ENCODE measurements at places on chromosomes 5 and 9. TPM values are rescaled to one million over a fixed set of nuclear protein-coding genes. Genes with fewer than 3 reads are reported as not detected.

Gene TPPP
- 5.2 TPM for total RNA-seq

Gene SAXO1
- total RNA-seq: not detected

Gene SPINK13
- not detected for total RNA-seq

Gene TOMM5
- total RNA-seq: 333 TPM

Gene SARDH
- 0.09 TPM for total RNA-seq

Gene FAM221B
- total RNA-seq: not detected

Gene LRRC19
- not detected for total RNA-seq

Gene P4HA2
- 35.8 TPM for total RNA-seq

Gene NRARP
- 5.9 TPM for total RNA-seq

Gene GDNF
- total RNA-seq: 0.06 TPM

Gene MEIKIN
- total RNA-seq: not detected

Gene BAAT
- 0.58 TPM for total RNA-seq

Gene DNM1
- 82.3 TPM for total RNA-seq

Gene RASGEF1C
- total RNA-seq: 0.11 TPM

Gene AGXT2
- total RNA-seq: not detected

Gene FLT4
- total RNA-seq: 4.7 TPM

Gene EMB
- 5.4 TPM for total RNA-seq

Gene GLRA1
- total RNA-seq: not detected

Gene CREBRF
- 1.6 TPM for total RNA-seq

Gene SLC25A2
- total RNA-seq: not detected

Gene PGGT1B
- total RNA-seq: 21.1 TPM

Gene IGFBPL1
- total RNA-seq: 3.1 TPM

Gene C5orf46
- not detected for total RNA-seq

Gene ZNF367
- total RNA-seq: 5.1 TPM

Gene LPAR1
- 10.8 TPM for total RNA-seq

Gene IL33
- total RNA-seq: 1.2 TPM

Gene SPAAR
- not detected for total RNA-seq

Gene PRSS3
- 11.1 TPM for total RNA-seq

Gene FBN2
- total RNA-seq: 16.2 TPM

Gene ADAM19
- total RNA-seq: 17.6 TPM

Gene DBH
- not detected for total RNA-seq

Gene EGFLAM
- total RNA-seq: not detected

Gene MVB12B
- total RNA-seq: 6.4 TPM

Gene KIF4B
- not detected for total RNA-seq

Gene SCGB3A2
- total RNA-seq: not detected

Gene ORM2
- total RNA-seq: not detected

Gene TUT7
- total RNA-seq: 9.8 TPM

Gene SHC3
- total RNA-seq: 0.80 TPM

Gene MZB1
- not detected for total RNA-seq

Gene TLX3
- total RNA-seq: not detected

Gene SOWAHA
- 0.14 TPM for total RNA-seq

Gene RAB3C
- not detected for total RNA-seq

Gene ZNF883
- total RNA-seq: 0.74 TPM

Gene NMUR2
- total RNA-seq: not detected

Gene ZNF354C
- total RNA-seq: 0.80 TPM

Gene C5orf63
- 3.7 TPM for total RNA-seq

Gene SHISAL2B
- not detected for total RNA-seq
